ENCODE measurements at places on chromosomes 1 and 21. TPM values are rescaled to one million over a fixed set of nuclear protein-coding genes. Genes with fewer than 3 reads are reported as not detected.

The S100A7A gene
- total RNA-seq = not detected

GRCh38 chr1:203451836-203452784, 23.5 kb upstream of the PRELP start:
- no peak for DNase-seq

DNA sequence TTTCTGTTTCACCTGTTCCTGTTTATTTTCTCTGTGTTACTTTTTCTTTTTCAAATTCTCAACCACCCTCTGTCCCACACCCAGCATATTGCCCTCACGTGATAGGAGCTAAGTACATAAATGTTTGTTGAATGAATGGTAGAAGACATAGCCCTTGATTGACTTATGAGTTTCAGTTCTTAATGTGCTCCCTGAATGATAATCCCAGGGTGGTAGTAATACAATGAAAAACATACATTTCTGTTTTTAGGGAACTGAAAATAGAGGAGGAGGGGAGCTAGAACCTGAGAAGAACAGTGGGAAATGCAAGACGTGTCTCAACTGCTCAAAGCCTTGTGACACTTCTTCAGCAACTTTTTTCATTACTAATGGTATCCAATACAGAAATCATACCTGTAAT, 147.1 kb downstream of the SPATA46 start:
- no peak for DNase-seq

The SLFNL1 gene
- 0.37 TPM for total RNA-seq

- DNase-seq = no peak
These were observed 11.1 kb downstream of the HSF2BP start for GRCh38 chr21:43648171-43648570.

The FMO3 gene
- total RNA-seq = not detected
